ENCODE measurements at places on chromosomes 6 and 20.

DNA sequence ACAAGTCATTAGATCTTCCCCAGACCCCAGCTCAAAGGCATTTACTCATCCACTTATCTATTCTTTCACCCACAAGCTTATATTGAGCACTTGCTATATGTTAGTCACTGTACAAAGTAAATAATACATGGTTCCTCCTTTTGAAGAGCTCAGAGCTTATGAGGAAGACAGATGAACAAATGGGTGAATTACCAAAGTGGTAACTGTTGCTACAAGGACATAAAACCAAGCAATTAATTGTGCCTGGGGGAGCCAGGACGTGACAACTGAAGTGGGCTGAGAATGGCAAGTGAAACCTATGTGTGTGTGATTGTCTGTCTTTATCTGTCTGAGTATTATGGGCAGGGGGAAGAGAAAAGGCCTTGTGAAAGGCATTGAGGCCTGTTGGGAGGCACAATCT is 45.6 kb upstream of the AKIRIN2 start:
- DNase-seq: no peak

GRCh38 chr6:150030611-150031010 is 5.3 kb upstream of the RAET1L start:
- DNase-seq: no peak

DNA sequence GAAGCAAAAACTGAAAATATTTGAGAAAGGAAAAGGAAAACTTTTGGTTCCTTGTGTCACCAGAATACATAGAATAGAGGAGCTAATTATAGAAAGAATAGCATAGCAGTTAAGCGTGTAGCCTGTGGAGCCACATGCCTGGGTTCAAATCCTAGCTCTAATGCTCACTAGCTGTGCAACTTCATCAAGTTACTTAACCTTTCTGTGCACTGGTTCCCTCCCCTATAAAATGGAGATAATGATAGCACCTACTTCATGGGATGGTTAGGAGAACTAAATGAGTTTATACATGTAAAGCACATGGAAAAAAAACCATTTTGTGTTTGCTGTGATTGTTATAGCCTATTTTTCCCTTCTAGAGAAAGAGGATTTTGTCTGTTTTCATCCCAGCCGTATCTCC is 24.5 kb upstream of the RNGTT start:
- no peak for DNase-seq

- no peak for DNase-seq
Observed at GRCh38 chr6:149013586-149014344, 266.9 kb downstream of the UST start.

- no peak for DNase-seq
Observed at GRCh38 chr6:138145402-138145801, 16.3 kb upstream of the ARFGEF3 start.

GRCh38 chr20:52975029-52975732 is 3.0 kb downstream of the TSHZ2 start:
- no peak for DNase-seq

DNA sequence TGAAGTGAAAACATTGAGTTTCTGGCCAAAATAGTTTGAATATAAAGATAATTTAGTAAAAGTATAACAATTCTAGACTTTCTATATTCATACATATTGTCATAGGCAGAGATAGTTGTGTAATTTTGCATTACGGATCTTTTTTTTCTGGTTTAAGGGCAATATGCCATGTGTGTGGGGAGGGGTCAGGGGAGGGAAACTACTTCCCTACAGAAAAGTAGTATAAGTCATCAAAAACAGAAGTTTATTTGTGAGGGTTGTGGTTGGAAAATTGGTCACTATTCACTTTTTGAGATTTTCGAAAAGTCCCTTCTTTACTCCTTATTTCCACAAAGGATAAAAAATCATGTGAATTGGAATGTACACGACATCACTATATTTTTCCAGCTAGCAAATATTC is 288.2 kb upstream of the PREP start:
- DNase-seq: no peak

DNA sequence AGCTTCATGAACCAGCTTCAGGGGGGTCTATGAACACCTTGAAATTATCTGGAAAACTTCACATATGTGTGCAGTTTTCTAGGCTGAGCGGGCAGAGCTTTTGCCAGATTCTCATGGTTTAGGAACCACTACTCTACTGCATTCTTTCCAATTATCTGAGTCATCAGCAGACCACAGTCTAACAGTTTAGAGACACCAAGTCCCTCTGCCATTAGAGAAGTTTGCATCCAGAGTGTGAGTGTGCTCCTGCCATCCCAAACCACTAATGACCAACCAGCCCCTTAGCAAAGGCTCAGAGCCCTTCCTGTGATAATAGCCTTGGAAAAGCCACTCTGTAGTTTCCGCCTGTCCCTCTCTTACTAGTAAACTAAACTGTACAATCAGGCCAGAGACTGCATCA is 96.8 kb downstream of the PHACTR1 start:
- no peak for DNase-seq

GRCh38 chr6:155660251-155660977 is 204.8 kb upstream of the NOX3 start:
- no peak for DNase-seq

GRCh38 chr20:3714092-3714491 is 1.7 kb upstream of the SIGLEC1 start:
- no peak for DNase-seq

DNA sequence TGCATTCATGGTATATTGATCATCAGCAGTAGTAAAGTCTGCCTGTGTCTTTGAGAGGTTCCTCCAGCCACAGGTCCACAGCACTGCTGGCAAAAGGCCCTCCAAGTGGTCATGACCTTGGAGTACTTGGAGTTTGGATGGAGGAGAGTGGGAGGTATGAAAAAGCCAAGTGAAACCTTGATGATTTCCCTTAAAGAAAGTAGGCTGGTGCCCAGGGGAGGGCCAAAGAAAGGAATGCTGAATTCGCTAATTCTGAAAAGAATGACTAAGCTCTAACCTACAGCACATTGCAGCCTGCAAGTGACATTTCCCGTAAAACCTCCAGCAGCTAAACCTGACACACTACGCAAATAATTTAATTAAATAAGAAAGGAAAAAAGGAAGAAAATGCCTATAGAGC is 223.4 kb upstream of the TAB2 start:
- DNase-seq: peak; percentile 16

DNA sequence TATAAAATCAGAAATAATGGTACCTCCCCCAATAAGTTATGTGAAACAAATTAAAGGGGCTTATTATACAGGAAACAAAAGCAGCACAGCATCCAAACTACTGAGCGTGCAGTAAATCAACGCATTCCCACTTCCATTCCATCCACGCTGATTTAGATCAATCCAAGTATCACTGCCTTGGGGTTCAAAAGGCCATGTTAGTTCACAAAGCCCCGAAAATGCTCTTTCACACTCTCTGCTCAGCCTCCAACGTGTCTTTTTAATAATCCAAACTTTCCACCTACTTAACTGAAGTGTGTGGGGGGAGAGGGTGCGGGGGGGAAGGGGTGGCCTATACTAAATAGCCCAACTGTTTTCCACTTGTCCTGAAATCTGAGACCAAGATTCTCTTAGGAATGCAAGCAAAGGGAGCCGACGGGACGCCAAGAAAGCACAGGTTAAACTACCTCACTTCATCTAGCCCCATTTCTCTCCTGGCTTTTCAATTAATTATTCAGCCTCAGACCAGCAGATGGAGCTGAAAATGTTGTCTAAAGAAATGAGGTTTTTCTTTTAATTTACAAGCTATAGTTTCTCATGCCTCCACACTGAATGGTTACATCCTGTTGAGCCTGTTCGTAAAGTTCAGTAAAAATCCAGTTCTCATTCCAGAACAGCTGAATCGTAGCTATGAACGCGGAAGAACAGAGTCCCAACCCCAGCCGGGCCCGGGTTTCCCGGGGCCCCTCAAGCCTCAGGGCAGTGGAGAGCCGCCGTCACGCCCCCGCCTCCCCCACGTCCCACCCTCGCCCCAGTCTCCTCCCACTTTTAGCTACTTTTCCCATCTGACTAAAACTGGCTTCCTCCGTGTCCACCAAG is 1.0 kb upstream of the NXT1 start:
- DNase-seq: no peak

GRCh38 chr6:119543332-119543731 is 193.8 kb upstream of the MAN1A1 start:
- no peak for DNase-seq

- no peak for DNase-seq
Observed at GRCh38 chr6:14423955-14424354, 306.4 kb downstream of the CD83 start.

- DNase-seq: no peak
Observed at GRCh38 chr6:21501815-21502214, 91.7 kb upstream of the SOX4 start.

GRCh38 chr20:10445758-10446157 is 10.7 kb downstream of the SLX4IP start:
- DNase-seq: no peak

DNA sequence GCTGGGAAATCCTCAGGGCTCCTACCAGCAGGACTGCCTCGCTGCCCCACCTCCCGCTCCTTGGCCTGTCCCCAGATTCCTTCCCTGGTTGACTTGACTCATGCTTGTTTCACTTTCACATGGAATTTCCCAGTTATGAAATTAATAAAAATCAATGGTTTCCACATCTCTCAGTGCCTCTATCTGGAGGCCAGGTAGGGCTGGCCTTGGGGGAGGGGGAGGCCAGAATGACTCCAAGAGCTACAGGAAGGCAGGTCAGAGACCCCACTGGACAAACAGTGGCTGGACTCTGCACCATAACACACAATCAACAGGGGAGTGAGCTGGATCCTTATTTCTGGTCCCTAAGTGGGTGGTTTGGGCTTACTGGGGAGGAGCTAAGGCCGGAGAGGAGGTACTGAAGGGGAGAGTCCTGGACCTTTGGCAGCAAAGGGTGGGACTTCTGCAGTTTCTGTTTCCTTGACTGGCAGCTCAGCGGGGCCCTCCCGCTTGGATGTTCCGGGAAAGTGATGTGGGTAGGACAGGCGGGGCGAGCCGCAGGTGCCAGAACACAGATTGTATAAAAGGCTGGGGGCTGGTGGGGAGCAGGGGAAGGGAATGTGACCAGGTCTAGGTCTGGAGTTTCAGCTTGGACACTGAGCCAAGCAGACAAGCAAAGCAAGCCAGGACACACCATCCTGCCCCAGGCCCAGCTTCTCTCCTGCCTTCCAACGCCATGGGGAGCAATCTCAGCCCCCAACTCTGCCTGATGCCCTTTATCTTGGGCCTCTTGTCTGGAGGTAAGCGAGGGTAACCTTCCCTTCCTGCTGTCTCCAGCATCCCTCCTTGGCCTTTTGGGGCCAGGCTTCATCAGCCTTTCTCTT is at the start of gene CFB:
CFB (plus strand) TSS at position 589 of the 863 bp plus-strand sequence; CDS start at position 716, 127 bp downstream.
- peak; percentile 81 for DNase-seq

- DNase-seq: no peak
Observed at GRCh38 chr6:37612475-37612874, 85.2 kb downstream of the MDGA1 start.

DNA sequence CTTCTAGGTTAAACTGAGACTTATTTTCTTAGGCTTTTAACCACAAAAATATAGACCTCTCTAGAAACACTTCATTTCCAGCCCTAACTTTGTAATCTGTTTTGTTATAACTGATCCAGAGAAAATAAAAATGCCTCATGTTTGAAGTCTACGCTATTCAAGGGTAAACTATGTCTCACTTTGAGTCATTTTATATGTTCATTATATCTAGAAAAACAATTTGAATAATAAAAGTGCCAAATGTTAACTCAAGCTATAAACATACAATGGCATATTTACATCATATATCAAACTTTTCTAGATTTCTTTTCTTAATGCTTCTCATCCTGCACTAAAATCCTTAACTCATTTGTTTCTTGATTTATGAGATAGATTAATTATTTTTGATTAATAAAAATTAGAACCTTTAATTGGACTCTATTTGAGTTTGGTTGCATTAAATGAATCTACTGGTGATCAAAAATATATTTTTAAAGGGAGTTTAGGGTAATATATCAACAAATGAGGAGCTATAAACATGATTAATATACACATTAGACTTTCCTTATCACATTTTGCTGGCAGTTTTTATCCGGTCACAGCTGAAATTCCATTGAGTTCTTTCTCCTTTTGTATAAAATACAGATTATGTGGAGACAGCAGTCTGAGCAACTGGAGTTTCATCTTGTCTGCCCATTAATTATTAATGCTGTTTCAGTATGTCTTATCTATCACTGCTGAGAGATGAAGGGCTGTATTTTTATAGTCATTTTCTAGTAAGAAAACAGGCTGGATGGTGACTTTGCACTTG is 246.5 kb downstream of the TBX18 start:
- DNase-seq: no peak

- DNase-seq: peak; percentile 37
Observed at GRCh38 chr6:75230484-75231325, 12.9 kb downstream of the COX7A2 start.

DNA sequence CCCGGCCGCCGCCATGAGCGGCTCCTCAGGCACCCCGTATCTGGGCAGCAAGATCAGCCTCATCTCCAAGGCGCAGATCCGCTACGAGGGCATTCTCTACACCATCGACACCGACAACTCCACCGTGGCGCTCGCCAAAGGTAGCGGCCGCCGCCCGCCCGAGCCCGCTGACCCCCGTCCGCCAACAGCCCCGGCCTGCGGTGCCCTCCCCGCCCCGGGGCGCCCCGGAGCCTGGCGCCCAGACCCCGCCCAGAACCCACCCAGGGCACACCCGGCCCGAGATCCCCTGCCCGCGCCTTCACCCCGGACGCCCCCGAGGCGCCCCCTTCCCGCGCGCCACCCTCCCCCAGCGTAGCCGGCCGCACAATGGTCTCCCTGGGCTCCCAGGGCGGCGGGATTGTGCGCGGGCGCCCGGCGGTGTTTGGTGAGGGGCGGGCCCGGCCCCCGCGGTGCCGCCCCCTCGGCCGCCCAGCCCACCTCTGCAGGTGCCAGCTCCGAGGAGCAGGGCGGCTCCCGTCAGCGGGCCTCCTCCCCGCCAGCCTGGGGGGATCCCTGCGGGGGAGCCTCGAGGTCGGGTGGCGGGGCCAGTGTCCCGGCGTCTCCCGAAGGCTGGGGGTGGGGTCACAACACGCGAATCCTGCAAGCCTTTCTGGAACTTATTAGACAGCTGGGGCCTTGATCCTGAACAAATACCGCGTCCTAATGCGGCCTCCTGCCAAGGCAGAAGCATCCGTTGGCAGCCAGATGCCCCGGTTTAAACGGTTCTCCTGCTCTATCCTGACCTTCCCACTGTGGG is 577 bp downstream of the LSM14B start:
- DNase-seq: no peak

GRCh38 chr20:18144541-18145099 is 7.0 kb downstream of the KAT14 start:
- DNase-seq: no peak

GRCh38 chr6:20367743-20368485 is 33.8 kb upstream of the E2F3 start:
- DNase-seq: no peak
